ENCODE measurements at places on chromosomes 1 and 21.

GRCh38 chr1:222529916-222530315, 18.0 kb downstream of the HHIPL2 start:
- no peak for DNase-seq

DNA sequence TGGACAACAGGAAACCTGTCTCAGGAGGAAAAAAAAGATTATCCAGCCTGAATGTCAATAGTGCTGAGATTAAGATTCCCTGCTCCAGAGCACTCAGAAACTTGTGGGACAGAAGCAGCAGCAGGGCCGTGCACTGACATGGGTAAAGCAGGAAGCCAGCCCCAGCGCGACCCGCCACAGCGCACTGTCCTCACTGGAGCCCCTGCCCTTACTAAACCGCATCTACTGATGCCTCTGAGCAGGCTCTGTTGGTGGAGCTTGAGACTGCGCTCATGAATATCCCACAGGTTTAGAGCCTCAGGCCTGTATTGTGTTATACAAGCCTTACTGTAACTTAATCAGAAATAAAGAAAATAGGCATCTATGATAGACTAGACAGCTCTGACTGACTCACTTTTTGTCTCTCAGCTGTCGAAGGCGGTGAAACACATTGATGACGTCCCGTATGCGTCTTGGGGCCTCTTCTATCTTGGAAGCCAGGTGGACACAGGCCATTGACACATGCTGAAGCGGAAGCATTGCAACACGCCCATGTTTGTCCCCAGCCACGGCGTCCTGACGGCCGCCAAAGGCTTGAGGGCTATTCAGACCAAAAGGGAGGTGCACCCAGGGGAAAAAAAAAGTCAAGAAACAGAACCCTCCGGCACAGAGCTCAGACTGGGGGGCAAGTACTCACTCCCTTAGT, 1.2 kb downstream of the CCNL2 start:
- DNase-seq, result peak; percentile 9

DNA sequence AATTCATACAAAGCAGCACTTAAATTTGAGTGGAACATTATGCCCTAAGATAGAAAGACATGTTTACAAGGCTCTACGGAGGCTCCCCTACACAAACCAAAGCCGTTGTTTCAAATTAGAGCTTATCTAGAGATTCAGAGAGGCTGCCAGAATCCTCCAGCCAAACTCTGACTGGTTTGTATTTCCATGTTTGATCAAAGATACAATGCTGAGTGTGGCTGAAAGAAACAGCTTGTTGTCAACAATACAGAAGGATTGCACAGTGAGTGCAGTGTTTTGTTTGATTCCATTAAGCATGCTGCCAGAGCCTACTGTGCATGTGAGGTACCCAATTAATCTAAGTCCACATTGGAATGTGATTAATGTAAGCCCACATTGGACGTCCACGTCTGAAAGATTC, 402.7 kb downstream of the DISC1 start:
- DNase-seq, result no peak

GRCh38 chr1:201276891-201277290, 6.4 kb upstream of the PKP1 start:
- no peak for DNase-seq

DNA sequence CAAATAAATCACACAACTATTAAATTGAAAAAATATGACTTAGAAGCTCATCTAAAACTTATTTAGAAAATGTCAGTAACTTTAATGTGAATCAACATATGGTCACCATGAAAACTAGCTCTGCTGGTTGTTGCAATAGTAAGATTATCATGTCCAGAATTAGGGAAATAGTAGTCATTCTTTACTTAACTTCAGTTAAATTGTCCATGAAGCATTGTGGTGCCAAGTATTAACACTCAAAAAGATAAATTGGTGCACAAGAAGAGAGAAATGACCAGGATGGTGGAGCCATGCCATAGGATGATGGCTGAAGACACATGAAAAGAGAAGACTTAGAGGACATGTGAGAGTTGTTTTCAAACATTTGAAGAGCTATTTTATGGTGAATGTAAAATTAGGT, 130.2 kb upstream of the PTGFR start:
- DNase-seq, result no peak

DNA sequence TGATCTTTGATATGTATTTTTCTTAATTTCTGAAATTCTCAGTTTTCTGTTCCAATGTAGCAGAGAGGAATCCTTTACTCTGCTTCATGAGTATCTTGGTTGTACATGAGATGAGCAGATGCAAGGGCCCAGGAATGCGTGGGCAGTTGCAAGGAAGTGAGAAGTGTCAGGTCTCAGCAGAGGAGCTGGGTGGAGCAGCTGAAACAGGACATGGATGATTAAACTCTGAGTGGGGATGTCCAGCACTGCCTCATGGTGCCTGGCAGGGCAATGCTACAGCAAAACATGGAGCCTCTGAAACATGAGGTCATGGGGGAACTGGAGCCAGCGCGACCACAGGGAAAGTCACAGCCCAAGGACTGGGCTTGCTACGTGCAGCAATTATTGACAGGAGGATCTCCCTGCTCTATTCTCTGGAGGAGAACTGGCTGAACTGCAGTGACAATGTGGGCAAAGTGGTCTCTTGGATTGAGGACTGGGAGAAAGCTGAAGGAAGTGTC, 48.4 kb downstream of the COLGALT2 start:
- no peak for DNase-seq

- DNase-seq, result no peak
Observed at GRCh38 chr1:53324728-53325297, 3.1 kb downstream of the LRP8 start.

DNA sequence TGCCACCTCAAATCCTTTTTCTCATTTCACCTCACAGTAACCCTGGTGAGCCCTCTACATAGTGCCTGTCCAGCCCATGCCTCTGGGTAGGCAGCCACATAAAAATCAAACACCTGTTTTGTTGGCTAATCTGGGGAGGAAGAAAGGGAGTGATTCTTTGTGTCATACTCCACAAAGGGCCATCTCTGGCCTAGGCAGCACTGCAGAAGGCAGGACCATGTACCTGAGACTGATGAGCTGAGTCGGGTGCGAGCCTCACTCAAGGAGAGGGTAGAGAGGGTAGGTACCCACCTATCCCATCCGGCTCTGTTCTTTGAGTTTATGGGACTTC, 7.8 kb downstream of the TUFT1 start:
- DNase-seq, result no peak

Data from D341Med (cell line).